ENCODE measurements at places on chromosomes 5 and 9.

- no peak for DNase-seq
These were observed 110.1 kb downstream of the RXRA start for GRCh38 chr9:134436379-134436762.

GRCh38 chr9:36187414-36187813 is 3.3 kb upstream of the CLTA start:
- no peak for DNase-seq

DNA sequence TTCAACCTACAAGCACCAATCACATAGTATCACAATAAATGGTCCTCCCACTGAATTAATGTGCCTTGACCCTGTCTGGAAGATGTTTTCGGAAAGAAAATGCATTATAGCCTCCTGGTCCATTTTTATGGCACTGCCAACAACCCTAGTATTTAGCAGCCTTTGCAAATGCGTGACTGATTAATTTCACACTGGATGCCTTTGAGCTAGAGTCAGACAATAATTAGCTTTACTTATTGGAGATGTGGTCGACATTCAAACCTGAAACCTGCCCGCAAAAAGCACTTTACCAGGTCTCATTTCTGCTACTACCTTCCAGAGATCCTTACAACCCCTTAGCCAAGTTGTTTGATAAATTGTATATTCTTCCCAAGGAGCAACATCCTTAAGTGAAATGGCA is 119.3 kb upstream of the DPYSL3 start:
- DNase-seq = no peak

DNA sequence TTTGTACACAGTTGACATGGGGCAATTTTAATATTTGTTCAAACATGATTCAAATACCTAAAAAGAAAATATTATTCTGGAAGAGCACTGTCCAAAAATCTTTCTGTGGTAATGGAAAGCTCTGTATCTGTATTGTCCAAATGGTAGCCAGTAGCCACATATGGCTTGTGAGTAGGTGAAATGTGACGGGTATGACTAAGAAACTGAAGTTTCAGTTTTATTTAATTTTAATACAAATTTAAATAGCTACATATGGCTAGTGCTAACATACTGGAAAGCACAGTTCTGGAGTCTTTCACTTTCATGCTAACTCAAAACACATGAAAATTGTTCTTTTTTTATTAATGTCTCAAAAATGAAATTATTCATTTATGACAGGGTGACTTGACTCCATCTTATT is 132.6 kb downstream of the PLK2 start:
- no peak for DNase-seq

GRCh38 chr5:57007344-57007743 is 55.4 kb upstream of the MIER3 start:
- DNase-seq = no peak
